ENCODE measurements at places on chromosomes 3 and 15.

GRCh38 chr15:56215769-56216168 lies 27.9 kb downstream of the RFX7 start:
- DNase-seq, result no peak

GRCh38 chr15:37289109-37289765 lies 188.9 kb upstream of the MEIS2 start:
- no peak for DNase-seq

- DNase-seq, result no peak
These were observed 7.7 kb downstream of the CCR9 start for GRCh38 chr3:45894015-45894414.

- DNase-seq, result no peak
These were observed 61.3 kb downstream of the KBTBD8 start for GRCh38 chr3:67059443-67059842.

DNA sequence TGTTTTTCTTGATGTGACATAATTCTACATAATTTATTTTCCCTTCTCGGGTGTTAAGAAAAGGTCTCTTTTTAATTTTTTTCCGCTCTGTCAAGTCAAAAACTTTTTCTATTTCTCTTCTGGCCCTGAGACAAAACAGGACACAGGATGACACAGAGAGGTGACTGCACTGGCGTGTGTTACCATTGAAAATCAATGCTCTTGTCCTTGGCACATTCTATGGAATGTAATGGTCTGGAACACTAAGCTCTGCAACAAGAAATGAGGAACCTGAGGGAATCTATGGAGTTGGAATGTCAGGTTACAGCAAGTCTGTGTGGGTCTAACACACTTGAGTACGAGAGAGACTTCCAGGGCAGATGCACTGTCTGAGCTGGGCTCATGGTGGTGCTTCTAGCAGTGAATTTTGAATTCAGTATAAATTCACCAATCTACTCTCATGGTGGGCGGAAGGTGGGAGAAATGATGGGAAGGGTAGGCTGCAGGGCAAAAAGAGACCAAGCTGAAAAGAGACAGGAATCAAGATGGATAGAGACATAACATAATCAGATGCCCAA lies 508.3 kb downstream of the TUSC7 start:
- DNase-seq, result no peak

DNA sequence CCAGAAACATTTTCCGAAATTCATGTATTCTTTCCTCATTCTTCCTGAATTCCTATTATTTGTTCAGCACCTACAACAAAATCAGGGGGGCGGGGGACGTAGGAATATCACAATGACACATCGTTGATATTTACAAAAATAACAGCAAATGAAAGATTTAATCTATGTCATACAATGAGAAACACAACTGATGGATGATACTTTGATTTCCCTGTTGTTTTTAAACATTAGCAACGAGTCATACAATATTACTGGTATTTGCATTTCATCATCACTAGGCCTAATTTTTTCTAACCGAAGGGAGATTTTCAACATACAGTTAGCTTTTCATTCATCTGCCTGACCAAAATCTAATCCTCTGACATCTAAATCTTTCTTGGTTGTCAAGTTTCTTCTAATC lies 45.3 kb upstream of the INO80 start:
- no peak for DNase-seq

GRCh38 chr15:87703327-87704111 lies 553.0 kb downstream of the NTRK3 start:
- no peak for DNase-seq

DNA sequence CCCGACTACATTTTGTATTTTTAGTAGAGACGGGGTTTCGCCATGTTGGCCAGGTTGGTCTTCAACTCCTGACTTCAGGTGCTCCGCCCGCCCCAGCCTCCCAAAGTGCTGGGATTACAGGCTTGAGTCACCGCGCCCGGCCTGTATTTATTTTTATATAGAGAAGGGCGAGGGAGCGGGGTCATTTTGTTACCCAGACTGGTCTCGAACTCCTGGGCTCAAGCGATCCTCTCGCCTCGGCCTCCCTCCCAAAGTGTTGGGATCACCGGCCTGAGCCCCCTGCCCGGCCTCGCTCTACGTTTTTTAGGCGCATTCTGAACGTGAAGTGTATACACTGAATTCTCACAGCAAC lies 514 bp upstream of the PPP4R2 start:
- no peak for DNase-seq

DNA sequence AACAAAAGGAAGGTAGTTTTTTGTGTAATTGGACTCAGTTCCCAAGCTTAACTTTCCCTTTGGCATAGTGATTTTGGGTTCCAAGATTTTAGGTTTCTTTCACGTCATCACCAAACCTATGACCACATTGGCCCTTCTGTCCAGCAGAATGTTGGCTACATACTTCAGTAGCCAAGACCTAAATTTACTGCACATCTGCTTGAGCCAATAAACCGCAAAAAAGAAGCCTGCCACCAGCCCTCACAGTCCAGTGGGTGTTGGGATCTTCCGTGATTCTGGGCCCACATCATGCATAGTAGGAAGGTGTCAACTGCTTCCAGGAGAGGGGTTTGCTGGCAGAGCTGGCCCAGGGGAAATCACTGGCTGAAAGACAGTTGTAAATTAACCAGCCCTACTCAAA lies 57.6 kb upstream of the LIPC start:
- no peak for DNase-seq

- no peak for DNase-seq
These were observed 580.5 kb downstream of the OTOL1 start for GRCh38 chr3:162077108-162077507.

- no peak for DNase-seq
These were observed 160.7 kb downstream of the BBX start for GRCh38 chr3:107683447-107683846.

- DNase-seq, result no peak
These were observed 1.1 kb downstream of the ATP10A start for GRCh38 chr15:25862071-25862471.

DNA sequence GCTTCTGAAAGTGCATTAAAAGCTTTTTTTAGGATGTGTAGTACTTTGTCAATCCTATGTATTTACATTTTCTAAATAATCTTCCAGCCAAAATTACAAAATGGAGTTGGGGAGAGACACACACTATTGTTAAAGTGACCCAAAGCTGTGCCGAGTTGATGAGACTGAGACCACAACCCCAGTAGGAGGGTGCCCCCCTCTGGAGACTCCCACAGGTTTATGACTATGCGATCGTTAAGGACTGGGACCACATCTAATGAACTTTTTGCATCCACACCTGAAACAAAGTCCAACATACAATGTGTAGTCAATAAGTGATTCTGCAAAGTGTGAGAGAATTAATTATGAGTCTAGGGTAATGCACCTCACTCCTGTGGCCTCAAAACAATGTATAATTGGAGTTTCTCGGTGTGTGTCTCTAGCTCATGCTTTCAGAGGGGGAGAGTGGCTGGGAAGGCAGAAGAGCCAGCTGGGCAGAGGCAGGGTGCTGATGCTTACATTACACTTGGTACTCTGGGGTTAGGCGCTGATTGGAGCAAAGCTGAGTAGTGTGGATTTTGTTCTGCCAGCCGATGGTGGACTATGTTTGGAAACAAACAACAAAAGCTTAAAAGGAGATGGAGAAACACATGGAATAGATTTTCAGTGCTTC lies 102.8 kb downstream of the KCNH8 start:
- DNase-seq, result no peak

- no peak for DNase-seq
These were observed 51.2 kb downstream of the FGF12 start for GRCh38 chr3:192675958-192676649.

Measured in amygdala (tissue), 56 donors.